Large intestine (tissue), 12 donors: ENCODE measurements at places on chromosomes 12 and 14.

DNA sequence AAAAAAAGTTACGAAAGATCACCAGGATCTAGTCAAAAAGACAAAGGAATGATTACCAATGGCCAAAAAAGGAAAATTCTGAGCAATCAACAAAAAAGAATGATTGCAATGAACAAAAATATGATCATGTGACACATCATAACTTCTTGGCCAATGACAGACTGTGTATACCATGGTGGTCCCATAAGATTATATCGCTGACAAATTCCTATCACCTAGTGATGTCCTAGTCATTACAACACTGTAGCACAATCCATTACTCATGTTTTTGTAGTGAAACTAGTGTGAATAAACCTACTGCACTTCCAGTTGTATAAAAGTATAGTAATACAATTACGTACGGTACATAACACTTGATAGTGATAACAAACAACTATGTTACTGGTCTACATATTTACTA, 12.3 kb downstream of the SEL1L start:
- DNase-seq = no peak

DNA sequence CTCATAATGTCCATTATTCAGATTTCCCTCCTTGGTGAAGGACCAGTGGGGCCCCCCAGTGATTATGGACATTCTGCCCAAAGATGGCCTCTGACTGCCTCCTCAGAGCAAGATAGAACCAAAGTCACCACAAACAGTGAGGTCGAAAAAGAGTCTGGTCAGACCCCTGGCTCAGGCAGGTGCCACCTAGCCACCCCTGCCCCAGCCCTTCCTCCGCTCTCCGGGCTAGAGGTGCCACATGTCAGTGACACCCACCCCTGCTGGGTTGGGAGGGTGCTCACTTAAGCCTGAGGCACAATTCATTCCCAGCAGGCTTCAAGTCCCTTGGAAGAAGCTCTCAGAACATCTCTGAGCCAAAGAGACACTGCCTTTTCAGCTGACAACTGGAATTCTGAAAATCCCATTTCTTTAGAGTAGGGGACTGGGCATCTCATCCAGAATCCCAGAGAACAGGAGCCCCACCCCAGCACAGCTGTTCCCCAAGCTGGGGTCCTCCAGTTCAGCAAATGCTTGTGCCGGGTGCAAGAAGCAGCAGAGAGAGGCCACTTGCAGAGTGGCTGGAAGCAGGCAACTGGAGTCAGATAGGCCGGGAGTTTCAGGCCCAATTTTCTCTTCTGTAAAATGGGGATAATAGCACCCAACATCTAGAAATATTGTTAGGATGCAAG, 50.3 kb downstream of the ISCA2 start:
- no peak for DNase-seq

- DNase-seq = no peak
Measured at GRCh38 chr12:106757623-106758348, 16.7 kb upstream of the RIC8B start.

GRCh38 chr12:47835006-47835830, 15.5 kb upstream of the HDAC7 start:
- DNase-seq = no peak

- no peak for DNase-seq
Measured at GRCh38 chr14:28323951-28324741, 442.4 kb upstream of the FOXG1 start.

DNA sequence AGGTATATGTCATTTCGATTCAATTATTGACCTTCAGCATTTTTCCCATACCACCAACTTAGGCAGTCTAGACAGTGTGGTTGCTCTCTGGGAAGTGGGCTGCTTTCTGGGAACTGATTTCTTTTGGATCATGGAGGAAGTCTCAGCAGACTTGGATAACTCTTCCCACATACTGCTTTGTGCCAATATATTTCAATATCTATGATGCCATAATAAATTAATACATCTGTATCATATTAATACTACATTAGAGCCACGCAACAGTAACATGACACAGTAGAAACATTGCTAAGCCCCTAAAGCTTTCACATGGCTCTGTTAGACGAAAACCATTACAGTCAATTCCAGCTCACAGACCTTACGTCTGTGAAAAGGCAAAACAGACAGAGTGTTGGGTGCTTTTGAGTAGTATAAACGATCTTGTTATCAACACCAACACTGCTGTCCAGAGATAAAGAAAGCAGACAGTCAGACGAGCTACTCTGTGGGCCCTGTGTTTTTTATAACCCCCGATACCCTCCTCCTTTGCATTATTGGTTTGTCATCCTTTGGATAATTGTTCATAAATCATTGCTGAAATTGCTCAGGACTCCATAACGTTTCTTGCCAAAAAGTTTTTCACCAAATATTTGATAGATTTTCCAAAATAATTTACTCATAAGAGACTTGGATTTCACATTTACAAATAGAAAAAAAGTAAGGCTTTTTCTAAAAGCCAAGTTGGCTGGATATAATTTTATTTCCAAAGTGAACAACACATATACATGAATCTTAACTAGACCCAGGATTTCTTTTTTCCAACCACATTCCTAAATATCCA, 439.7 kb downstream of the ADAMTS20 start:
- DNase-seq = no peak
